ENCODE measurements at places on chromosomes 4 and X.

GRCh38 chr4:24226023-24226422 is 336.2 kb upstream of the PPARGC1A start:
- DNase-seq, result no peak

GRCh38 chr4:7831330-7831729 is 108.3 kb downstream of the AFAP1 start:
- no peak for DNase-seq

- no peak for DNase-seq
Observed at GRCh38 chr4:92447255-92447905, 143.6 kb downstream of the GRID2 start.

GRCh38 chr4:82638479-82638878 is 76.7 kb upstream of the TMEM150C start:
- DNase-seq, result no peak

DNA sequence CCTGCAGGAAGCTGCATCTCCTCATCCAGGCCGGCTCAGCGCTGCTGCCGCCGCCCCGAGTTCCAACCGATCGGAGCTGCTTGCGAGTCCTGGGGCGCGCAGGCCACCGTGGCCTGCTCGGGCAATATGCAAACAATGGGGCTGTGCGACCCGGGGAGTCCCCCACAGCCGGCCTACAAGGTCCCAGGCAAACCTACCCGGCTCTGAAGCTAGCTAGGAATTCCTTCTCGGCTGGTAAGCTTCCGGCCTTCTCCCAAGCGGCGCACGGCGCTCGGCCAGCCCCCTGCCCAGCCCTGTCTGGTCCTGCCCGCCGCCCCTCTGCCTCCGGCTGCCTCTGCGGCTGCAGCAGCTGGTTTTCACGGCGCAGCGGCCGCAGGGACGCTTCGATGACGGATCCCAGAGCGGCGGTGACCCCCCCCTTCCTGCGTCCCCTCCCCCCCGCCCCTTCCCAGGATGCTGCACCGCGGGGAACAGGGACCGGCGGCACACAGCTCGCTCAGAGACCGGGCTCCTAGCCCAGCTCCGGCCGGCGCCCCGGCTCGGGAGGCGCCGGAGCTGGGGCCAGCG is 59.4 kb downstream of the TSC22D3 start:
- DNase-seq, result peak; percentile 20

DNA sequence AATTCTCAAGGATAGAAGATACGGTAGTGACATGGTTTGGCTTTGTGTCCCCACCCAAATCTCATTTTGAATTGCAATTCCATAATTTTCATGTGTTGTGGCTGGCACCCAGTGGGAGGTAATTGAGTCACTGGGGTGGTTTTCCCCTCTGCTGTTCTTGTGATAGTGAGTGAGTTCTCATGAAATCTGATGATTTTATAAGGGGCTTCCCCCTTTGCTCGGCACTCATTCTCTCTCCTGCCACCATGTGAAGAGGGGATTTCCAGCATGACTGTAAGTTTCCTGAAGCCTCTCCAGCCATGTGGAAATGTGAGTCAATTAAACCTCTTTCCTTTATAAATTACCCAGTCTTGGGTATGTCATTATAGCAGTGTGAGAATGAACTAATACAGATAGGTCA is 8.5 kb upstream of the SPANXN4 start:
- no peak for DNase-seq

GRCh38 chrX:135973025-135973547 is 702 bp downstream of the MMGT1 start:
- no peak for DNase-seq
